ENCODE measurements at places on chromosomes 3 and 15. TPM values are rescaled to one million over a fixed set of nuclear protein-coding genes. Genes with fewer than 3 reads are reported as not detected.

Gene PLIN1
- under 0.01 TPM for total RNA-seq

Gene EFL1
- total RNA-seq, result 29.3 TPM

Gene POLQ
- 2.0 TPM for total RNA-seq

Gene ADCY5
- total RNA-seq, result 22.1 TPM

Gene PDZRN3
- 28.0 TPM for total RNA-seq

Gene IQCF5
- not detected for total RNA-seq

Gene IQCB1
- 17.0 TPM for total RNA-seq

Gene TMCO5A
- total RNA-seq, result not detected

Gene SLC6A11
- total RNA-seq, result 35.2 TPM

Gene PLA2G4E
- not detected for total RNA-seq

Gene C2CD4B
- total RNA-seq, result 1.2 TPM

Gene CNTN4
- total RNA-seq, result 70.6 TPM

Gene SCN5A
- total RNA-seq, result 1.5 TPM

Gene GHSR
- not detected for total RNA-seq

Gene SIDT1
- total RNA-seq, result 3.7 TPM

Gene ISLR
- total RNA-seq, result 12.0 TPM

Gene ZNF501
- total RNA-seq, result 17.5 TPM

Gene GOLGA8O
- under 0.01 TPM for total RNA-seq

Gene GPR149
- 1.7 TPM for total RNA-seq

Gene OR5K2
- not detected for total RNA-seq

Gene DPPA2
- not detected for total RNA-seq

Gene RPS27L
- 23.4 TPM for total RNA-seq

Gene GNAT1
- total RNA-seq, result not detected

Gene EID1
- 157 TPM for total RNA-seq

Gene NR2E3
- total RNA-seq, result not detected

Gene SKOR1
- 0.25 TPM for total RNA-seq

Gene NR2F2
- total RNA-seq, result 4.4 TPM

Gene POLR2M
- 159 TPM for total RNA-seq

Gene IL20RB
- total RNA-seq, result 0.25 TPM

Gene CLRN1
- total RNA-seq, result not detected

Gene C3orf80
- total RNA-seq, result 9.6 TPM

Gene CAMK2N2
- 3.0 TPM for total RNA-seq

Gene CNTN3
- total RNA-seq, result 28.3 TPM

Gene CFAP100
- 2.5 TPM for total RNA-seq

Gene LSMEM2
- total RNA-seq, result not detected

Gene RARB
- 8.1 TPM for total RNA-seq

Gene FBXO40
- total RNA-seq, result under 0.01 TPM

Gene CCR9
- total RNA-seq, result not detected

Gene DNAJA4
- total RNA-seq, result 23.1 TPM

Gene VGLL4
- 69.3 TPM for total RNA-seq

Gene TMEM42
- 4.7 TPM for total RNA-seq

Gene SCAANT1
- not detected for total RNA-seq

Gene ANKRD63
- 0.49 TPM for total RNA-seq
